Purkinje cell (primary cell): ENCODE measurements at places on chromosomes 11 and 22. TPM values are rescaled to one million over a fixed set of nuclear protein-coding genes. Genes with fewer than 3 reads are reported as not detected.

Gene SHANK2
- polyA plus RNA-seq: 27.9 and 39.4 TPM in 2 replicates

Gene BET1L
- 4.3 and 4.5 TPM in 2 replicates for polyA plus RNA-seq

Gene LRRN4CL
- polyA plus RNA-seq: not detected in 2 replicates

Gene LMNTD2
- polyA plus RNA-seq: not detected in 2 replicates

Gene CTSF
- polyA plus RNA-seq: 17.0 and 22.1 TPM in 2 replicates

Gene POU2AF2
- polyA plus RNA-seq: not detected in 2 replicates

Gene OR8U1
- polyA plus RNA-seq: not detected in 2 replicates

Gene NOX4
- polyA plus RNA-seq: not detected in 2 replicates

Gene NEFH
- polyA plus RNA-seq: 343 and 353 TPM in 2 replicates
